ENCODE measurements at places on chromosomes 2 and 18.

- no peak for DNase-seq
These were observed 17.8 kb downstream of the RASGRP3 start for GRCh38 chr2:33494155-33494779.

DNA sequence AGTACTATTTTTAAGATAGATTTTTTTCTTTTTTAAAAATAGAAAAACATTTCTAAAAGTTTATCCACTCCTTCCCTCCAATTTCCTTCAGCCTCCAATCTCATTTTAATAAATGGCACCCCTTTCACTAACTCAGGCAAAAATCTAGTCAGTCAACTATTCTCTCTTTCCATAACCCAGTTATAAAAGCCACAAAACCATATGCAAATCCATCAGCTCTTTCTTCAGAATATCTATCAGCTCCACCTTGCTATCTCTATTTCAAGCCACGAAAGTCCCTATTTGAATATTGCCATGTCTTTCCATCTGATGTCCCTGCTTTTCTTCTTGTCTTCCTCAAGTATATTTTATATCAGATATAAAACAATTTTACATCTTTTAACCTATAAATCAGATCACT lies 397.1 kb downstream of the ERBB4 start:
- no peak for DNase-seq

- DNase-seq: no peak
These were observed 110.5 kb upstream of the NYAP2 start for GRCh38 chr2:225288986-225289385.

DNA sequence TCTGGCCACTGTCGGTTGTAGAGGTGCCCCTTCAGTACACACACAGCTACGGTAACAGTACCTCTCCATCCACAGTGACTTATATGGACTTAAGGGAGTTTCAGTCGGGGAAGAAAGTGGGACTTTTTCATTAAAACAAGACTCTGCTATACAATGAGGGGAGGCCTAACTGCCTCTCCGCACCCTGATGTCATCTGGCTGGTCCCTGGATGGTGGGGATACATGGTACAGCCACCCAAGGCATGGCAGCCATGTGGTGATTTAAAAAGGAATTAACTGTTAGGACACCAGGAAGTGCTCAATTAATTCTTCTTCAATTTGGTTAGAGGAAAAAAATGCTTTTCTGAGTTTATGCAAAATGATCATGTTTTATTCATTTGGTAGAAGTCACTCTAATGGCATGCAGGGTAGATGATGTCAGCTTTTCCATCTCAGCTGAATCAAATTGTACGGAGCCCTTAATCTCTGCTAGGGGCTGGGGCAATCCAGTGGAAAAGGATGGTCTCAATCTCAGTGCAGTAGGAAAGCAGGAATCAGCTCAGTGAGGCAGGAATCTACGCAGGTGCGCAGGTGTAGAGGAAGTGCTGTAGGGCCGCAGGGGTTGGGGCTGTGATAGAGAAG lies 243.9 kb downstream of the PRKCE start:
- no peak for DNase-seq

DNA sequence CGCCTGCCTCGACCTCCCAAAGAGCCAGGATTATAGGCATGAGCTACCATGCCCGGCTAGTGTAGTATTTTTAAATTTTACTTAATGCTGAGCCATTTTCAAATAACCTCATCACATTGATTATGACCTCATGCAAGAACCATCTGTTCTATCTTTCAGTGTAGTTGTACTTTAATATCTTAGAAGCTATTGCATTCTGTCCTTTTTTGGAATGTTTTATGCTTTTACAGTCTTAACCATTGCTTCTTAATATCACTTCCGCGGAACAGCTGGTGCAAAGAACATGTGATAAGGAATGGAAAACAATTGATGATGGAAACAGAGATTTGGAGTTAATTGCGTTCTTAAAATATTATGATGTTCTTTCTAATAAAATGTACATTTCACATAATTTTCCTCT lies 2.7 kb downstream of the GEN1 start:
- DNase-seq: no peak

DNA sequence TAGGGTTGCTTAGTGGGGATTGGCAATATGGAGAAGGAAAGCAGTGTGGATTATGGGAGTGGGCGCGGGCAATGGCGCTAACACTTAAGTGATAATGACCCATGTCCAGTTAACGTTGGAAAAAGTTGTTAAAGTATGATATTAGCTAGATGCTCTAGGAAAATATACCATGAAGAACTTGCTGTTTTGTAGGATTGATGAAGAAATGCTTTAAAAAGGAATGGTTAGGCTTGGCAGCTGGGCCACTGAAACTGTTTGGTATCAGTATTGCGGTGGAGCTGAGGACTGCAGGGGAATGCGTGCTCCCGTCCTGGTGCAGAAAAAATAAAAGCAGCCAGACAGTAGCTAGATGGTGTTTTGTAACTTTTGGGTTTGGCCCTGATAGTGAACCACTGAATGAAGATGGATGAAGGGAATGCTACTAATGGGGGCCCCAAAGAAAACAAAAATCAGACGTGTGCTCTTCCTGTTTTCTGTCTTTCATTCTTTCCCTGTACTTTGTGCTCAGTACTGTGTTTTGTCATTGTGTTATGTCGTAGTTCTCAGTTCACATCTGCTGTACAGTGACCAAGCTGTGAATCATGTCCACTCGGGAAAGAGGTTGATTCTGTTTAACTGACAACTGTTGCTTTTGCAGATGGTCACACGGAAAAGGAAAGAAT lies 999 bp downstream of the INSIG2 start:
- DNase-seq: peak; percentile 14

DNA sequence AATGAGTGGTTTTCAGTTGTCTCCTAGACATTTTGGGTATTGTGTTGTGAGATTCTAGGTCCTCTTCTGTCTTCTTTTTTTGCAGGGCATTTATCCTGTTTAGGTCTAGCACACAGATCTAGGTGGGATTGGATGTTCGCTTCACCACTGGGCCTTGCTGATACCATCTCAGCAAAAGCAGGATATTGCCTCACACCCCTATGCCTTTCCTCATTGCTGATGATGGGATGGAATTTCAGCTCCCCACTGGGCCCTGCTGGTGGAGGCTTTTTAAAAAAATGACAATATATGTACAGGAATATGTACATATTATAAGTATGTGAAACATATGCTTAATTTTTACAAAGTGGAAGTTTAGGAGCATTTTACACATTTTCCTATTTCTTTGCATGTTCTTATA lies 5.4 kb upstream of the TOGARAM2 start:
- DNase-seq: no peak

DNA sequence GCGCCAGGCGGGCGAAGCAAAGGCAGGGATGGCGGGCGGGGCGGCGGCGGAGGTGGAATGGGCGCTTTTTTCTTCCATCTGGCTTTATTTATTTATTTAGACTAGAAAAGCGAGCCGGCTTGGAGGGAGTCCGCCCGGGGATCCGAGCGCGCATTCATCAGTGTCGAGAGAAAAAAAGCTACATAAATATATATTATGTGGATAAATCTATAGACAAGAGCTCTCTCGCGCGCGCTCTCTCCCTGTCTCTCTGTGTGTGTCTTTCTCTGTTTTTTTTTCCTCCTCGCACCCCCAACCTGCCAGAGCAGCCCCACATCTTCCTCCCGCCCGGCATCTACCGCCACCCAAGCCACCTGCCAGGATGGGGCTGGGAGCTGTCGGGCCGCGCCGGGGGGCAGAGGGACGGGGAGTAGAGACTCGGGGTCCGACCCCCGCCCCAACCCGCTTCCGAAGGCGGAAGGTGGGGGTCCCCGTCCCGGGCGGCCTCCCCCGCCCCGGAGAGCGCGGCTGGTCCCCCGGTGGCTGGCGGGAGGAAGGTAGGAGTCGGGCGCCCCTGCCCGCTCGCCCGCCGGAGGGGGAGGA lies 972 bp upstream of the CELF4 start:
- DNase-seq: no peak

DNA sequence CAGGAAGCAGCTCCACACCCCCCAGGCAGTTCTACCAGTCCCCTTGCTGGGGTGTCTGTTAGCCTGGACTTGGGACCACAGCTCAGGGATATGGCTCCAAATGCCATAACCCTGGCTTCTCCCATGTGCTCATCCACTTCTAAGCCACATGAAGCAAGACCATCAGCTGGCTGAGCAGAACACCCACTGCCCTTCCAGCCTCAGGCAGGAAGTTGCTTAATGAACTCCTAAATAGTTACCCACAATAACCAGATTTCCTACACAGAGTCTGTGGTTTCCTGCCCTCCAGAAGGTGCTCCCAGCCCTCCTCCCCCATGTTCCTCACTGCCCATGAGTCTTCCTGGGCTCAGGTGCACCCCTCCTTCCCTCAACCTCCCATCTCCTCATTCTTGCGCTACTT lies 98.3 kb upstream of the EPC2 start:
- DNase-seq: no peak

GRCh38 chr2:128215897-128216642 lies 102.6 kb downstream of the HS6ST1 start:
- no peak for DNase-seq

- DNase-seq: no peak
These were observed 28.4 kb downstream of the COA5 start for GRCh38 chr2:98579926-98580325.

DNA sequence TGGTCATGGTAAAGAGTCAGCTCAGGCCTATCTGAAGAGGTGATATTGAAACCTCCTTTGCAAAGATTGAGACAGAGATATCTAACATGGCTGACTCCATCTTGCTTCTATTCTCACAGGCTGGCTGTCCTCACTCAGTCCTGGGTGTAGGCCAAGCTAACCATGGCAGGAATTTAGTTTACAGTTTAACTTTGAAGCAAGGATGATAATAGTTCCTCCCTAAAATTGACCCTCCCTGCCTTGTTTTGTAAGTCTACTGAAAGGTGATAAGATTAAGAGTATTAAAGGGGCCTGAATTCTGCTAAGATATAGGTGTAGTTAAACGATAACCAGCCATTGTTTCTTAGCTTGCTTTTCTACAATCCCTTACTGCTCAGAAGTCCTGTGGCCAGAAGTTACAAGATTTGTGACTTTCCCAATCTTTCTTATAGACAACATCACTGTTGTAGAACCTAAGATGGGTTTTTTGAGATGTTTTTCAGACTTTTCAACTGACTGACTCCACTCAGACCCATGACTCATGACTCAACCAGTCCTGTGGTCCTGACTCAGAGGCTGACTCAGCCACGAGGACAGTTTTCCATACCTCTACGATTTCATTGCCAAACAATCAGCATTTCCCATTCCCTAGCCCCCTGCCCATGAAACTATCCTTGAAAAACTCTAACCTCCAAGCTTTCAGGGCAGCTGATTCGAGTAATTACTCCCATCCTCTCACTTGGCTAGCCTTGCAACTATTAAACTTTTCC lies 195.7 kb upstream of the SESTD1 start:
- no peak for DNase-seq

- DNase-seq: no peak
These were observed 51.0 kb downstream of the MOGAT1 start for GRCh38 chr2:222722327-222722946.

- DNase-seq: no peak
These were observed 150.0 kb downstream of the RNF152 start for GRCh38 chr18:61742565-61743429.

DNA sequence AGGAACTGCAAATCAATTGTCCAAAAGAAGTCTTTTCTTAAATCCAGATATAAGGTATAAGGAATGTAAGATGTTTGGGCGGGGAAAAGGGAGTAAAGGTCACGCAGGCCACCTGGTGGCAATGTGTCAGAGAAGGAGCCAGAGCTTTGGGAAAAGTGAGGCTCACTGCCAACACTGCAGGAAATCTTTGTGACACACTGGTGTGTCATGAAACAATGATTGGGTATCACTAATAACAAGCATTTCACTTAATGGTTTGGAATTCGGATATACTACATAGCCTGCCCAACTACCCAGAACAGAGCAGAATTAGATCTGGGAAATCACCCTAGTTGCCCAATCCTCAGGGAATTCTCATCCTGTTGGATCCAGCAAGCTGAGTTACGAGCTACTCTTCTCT lies 61.0 kb downstream of the RBMS1 start:
- no peak for DNase-seq

- peak; percentile 12 for DNase-seq
These were observed 81.9 kb downstream of the MEP1B start for GRCh38 chr18:32271672-32272208.

Data from HuH-7.5 (cell line).